ENCODE measurements at places on chromosomes 4 and X. TPM values are rescaled to one million over a fixed set of nuclear protein-coding genes. Genes with fewer than 3 reads are reported as not detected.

BGN gene
- total RNA-seq, result 161 TPM

LANCL3 gene
- total RNA-seq, result 10.7 TPM

ZRSR2 gene
- 7.1 TPM for total RNA-seq

GPRASP1 gene
- 3.1 TPM for total RNA-seq

BTC gene
- 9.2 TPM for total RNA-seq

All from lung (tissue), 17 donors.